Renal cortex interstitium (tissue), 15 donors: ENCODE measurements at places on chromosomes 1 and 21. TPM values are rescaled to one million over a fixed set of nuclear protein-coding genes. Genes with fewer than 3 reads are reported as not detected.

DNA sequence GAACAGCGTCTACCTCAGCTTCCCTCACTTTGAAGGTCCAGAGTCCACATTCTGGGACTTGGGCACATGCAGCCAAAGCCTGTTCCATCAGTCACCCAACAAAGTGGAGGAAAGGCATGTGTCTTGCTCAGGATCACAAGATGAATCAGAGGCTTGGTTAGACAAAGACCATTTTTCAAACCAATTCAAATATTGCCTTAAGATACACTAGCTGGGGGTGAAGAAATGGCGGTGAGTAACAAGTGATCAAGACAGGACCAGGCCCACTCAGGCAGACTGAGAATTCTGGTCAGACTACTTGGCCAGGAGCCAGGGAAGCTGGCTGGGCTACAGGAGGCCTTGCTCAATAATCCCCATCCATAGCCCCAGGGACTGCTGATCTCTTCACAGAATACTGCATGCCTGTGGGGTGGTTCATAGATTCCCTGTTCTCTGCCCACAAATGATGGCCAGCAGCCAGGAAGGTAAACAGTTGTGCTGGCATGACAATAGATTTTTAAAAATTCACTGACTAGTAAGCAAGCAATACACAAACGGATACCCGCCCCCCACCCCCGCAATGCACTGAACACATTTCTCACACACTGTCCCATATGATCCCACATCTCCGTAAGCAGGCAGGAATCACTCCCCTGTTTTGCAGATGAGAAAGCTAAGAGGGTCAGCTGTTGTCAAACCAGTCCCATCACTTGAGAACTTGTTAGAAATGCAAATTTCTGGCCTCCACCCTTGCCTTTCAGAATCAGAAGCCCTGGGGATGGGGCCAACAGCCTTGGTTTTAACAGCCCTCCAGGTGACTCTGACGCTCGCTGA is 27.2 kb downstream of the ERI3 start:
- DNase-seq, result no peak

GRCh38 chr1:167533851-167534300 is 15.5 kb upstream of the CD247 start:
- DNase-seq, result peak; percentile 60

DNA sequence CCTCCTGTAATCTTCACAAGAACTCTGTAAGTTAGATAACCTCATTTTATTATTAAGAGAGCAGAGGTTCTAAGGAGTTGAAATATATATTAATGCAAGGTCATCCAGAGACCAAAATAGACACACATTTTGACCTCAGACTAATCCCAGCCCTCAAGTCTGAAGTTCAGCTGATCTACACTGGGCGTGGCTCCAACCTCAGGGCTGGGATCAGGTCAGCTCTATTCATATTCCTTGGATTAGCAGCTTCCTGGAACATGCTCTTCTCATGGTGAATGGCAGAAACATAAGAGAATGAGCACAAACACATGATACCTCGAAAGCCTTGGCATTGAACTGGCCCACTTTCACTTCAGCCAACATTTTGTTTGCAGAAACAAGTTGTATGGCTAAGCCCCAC is 200.8 kb upstream of the ST6GALNAC5 start:
- no peak for DNase-seq

DNA sequence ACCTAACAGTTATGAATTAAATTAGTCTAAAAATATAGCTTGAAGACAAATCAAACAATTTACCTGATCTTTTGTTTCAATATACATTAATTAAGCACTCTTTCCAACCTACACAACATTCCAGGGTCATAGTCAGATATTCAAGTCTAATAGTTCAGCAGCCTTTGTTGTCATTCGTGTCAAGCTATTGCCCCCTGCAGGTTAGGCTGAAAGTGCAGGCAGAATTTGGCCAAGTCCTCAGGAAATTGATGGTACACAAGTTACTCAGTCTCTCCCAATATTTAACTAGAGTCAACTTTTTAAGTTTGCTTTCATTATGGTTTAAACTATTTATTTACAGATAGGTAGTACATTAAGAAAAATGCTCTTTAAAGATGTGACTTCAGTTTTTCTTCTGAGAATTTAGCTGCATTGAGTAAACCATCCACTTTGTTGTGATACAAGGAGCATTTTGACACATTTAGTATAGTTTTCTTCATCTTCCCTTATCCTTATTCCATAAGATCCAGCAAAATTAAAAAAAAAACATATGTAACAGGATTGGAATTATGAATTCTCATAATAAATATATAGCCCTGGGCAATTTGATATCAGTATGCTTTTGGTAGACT is 130.3 kb upstream of the DPYD start:
- peak; percentile 54 for DNase-seq

- DNase-seq, result no peak
These were observed 21.9 kb downstream of the MTARC1 start for GRCh38 chr1:220808345-220809186.

DNA sequence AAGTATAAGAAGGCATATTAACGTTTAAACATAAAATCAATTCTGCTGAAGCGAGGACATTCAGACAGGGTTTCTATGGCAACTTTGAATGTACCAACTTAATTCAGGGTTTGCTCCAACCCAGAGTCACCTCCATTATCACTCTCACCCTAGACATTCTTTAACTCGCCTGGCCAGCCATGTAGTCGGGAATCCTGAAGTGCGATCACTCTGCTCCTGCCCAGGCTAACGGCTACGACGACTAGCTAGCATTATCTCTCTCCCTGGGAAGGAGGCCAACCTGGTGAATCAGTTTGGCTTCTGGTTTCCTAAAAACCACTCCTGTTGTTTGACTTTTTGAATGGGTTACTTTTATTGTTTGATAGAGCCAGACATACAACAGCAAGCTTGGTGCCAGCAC is 38.9 kb upstream of the ZBTB18 start:
- no peak for DNase-seq

DNA sequence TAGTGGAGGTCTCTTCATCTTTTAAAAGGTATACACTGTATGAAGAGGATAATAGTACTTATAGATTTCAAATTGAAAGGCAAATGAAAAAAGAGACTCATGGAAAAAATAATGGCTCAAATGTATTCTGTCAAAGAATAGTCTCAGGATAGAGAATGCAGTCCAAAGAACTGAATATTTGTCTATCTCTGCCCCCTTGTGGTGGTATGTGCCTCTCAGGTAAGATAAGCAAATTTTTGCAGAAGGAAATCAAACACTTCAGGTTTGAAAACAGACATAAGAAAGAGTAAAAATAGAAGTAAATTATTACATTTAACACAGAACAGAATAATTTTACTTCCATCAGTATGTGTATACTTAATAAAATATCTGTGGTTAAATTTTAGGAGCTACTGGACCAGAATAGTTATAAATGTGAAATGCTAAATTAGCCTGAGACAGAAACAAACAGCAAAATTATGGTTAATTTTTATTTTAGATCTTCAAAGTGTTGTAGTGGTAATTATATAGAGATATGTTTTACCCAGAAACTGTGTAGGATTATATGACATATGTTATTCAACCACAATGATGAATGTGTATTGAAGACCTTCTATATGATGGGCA is 164.4 kb upstream of the PALMD start:
- peak; percentile 42 for DNase-seq

DNA sequence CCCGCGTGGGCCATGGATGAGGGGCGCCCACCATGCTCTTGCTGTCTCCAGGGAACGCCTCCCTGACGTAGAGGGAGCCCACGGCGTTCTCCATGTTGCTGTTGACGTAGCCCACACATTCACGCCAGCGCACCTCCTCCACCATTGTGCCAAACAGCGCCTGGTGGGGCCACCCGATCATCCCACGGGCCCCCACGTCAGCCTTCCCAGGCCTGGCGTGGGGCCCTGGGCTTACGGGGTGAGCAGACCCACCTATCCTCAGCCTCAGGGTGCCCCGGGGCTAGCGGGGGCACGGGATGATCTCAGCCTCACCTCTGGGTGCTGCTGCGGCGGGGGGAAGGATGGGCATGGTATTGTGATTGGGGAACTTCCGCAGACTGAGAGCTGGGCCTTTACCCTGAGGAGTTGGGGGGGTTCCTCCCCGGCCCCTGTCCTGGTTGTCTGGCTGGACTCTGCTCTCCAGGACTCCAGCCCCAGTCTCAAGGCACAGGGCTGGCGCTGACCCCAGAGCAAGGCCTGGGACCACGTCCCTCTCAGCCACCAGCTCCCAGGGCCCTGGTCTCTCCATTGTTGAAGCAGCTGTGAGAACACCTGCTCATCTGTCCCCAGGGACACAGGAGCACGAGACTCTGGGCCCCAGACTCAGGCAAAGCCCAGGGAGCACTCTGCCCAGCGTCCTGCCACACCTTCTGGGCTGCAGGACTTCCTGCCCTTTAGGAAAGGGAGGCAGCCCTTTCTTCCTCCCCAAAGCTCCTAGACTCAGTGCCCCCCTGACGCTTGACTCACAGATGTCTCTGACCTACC is 10.2 kb downstream of the PRXL2B start:
- no peak for DNase-seq

GRCh38 chr1:185610954-185611353 is 123.2 kb upstream of the HMCN1 start:
- no peak for DNase-seq

DNA sequence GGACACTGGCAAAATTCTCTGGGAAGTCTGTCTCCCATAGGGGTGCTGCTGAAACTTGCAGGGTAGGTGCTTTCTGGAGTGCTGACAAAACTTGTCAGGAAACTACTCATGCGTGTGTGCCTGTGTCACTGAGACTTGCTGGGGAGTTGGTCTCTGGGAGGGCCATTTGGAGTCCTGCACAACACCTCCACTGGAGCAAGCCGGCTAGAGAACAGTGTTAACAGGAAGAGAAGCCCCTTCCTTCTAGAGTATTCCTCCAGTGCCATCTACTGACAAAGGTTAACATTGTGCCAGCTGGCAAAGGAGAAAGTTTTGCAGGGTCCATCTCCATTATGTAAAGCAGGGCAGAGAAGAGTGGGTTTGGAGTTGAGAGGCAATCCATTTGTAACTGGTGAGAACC is 30.0 kb downstream of the ZMYM4 start:
- peak; percentile 46 for DNase-seq

DNA sequence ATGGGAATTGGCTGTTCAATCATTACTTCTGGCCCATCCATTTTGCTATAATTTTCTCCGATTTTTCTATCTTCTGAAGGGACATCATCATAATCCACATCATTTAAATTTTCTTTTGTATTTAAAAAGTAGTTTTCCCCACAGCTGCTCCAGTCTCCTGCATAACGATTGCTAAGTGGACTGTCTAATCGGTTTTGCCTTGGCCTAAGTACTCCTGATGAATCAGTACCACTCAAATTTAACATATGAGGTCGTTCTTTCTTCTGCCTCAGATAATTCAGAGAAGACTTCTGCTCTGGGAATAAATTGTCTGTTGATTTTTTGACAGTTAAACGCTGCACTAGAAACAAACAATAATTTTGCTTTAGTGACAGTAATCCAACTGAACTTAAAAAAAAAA is 41.9 kb downstream of the SYDE2 start:
- DNase-seq, result no peak

The GIPC2 gene
- polyA plus RNA-seq, result 15.8 TPM

The RBM11 gene
- 3.1 TPM for polyA plus RNA-seq

The RGL1 gene
- 56.2 TPM for polyA plus RNA-seq
